Activated CD8-positive, alpha-beta memory T cell treated with anti-CD3 and anti-CD28 coated beads for 48 hours (primary cell): ENCODE measurements at places on chromosomes 3 and 15.

DNA sequence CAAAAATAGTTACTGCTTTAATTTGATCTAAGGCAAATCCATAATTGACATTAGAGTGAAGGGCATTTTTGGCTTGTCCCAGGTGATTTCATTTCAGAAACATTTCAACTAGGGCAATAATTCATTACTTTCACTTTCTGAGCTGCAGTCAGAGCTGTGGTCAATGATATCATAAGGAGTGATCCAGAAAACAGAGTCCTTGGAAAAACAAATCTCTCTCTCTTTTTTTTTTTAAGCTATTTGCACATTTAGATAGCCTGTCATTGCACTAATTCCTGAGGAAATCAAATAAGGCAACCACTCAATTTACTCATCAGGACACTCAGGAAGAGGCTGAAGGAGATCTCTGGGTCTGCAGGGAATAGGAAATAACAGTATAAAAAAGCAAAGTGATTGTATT is 269.5 kb upstream of the LRRC3B start:
- DNase-seq, result no peak

DNA sequence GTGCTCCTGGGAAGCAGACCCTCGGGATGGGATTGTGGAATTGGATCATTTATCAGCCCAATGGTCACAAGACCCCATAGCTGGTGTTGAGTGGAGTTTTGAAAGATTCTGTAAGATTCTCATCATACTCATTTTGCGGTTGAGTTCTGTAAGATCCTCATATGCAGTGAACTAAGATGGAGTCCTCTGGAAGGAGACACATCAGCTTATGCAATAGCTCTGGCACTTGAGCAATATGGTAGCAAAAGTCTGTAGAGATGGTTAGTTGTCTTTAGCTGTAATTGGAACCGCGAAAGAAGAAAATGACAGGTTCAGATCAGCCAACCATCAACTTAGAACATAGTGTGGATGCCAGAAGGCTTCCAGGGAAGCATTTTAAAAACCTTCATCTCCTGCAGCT is 184.5 kb upstream of the TSC22D2 start:
- no peak for DNase-seq

- DNase-seq, result no peak
These were observed 26.3 kb downstream of the KCNMB3 start for GRCh38 chr3:179224584-179224983.

- DNase-seq, result no peak
These were observed 32.5 kb upstream of the BFSP2 start for GRCh38 chr3:133367403-133367802.

GRCh38 chr3:119973018-119973646 is 121.1 kb downstream of the GSK3B start:
- DNase-seq, result no peak

DNA sequence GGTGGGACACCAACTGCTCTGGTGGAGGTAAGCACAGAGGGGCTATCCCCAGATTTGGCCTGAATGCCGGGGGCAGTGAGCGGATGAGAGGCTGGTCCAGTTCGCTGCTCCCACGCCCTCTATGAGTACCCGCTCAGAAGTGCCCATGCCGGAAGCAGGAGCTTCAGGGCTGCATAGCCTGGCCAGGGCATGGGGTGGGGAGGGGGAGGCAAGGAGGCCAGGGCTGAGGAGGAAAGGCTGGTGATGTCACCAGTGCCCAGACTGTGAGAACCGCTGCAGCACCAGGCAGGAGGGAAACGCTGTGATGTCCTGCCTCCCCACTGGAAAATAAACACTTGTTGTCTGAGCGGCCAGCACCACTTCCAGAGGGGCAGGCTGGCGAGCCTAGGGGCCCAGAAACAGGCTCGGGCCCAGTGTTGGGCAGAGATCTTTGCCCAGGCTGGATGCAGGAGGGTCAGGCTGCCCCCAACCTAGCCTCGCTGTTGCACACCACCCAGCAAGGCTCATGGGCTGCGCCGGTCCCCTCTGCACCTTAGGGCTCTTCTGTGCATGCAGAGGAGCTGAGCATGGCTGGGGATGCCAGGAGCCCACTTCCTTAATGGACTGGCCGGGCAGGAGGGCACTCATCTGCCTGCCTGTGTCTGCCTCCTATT is 10.9 kb upstream of the DLL4 start:
- no peak for DNase-seq

- DNase-seq, result no peak
These were observed 21.0 kb upstream of the NFKBIZ start for GRCh38 chr3:101828276-101828675.
